ENCODE measurements at places on chromosomes 12 and 14. TPM values are rescaled to one million over a fixed set of nuclear protein-coding genes. Genes with fewer than 3 reads are reported as not detected.

The FITM1 gene
- not detected for total RNA-seq

The KANSL2 gene
- 38.7 TPM for total RNA-seq

The SMCO2 gene
- 0.12 TPM for total RNA-seq

The FBLN5 gene
- 3.3 TPM for total RNA-seq

The FBXL14 gene
- 11.6 TPM for total RNA-seq

The SERPINA12 gene
- not detected for total RNA-seq

The ERO1A gene
- total RNA-seq: 63.9 TPM

The LRP1-AS gene
- not detected for total RNA-seq

The OTUB2 gene
- 3.7 TPM for total RNA-seq

The NPAS3 gene
- not detected for total RNA-seq

The POTEM gene
- total RNA-seq: not detected

The PMEL gene
- 1.4 TPM for total RNA-seq

The GYS2 gene
- total RNA-seq: not detected

The MGAT4C gene
- 0.06 TPM for total RNA-seq

The NID2 gene
- 13.8 TPM for total RNA-seq

The GPR137C gene
- 0.17 TPM for total RNA-seq

The DPY19L2 gene
- 1.5 TPM for total RNA-seq

The KRT79 gene
- not detected for total RNA-seq

The ERGIC2 gene
- 72.7 TPM for total RNA-seq

The SYCP3 gene
- not detected for total RNA-seq

The CPNE8 gene
- total RNA-seq: 10.7 TPM

The CMKLR1 gene
- 0.05 TPM for total RNA-seq

The FOXN4 gene
- 0.03 TPM for total RNA-seq

Measured in A549 treated with GW870086 at 1 μM for 4 hours (cell line).